Progenitor cell of endocrine pancreas (in vitro differentiated cells): ENCODE measurements at places on chromosomes 13 and 19.

- DNase-seq = no peak
Observed at GRCh38 chr13:34030782-34031181, 212.8 kb downstream of the RFC3 start.

DNA sequence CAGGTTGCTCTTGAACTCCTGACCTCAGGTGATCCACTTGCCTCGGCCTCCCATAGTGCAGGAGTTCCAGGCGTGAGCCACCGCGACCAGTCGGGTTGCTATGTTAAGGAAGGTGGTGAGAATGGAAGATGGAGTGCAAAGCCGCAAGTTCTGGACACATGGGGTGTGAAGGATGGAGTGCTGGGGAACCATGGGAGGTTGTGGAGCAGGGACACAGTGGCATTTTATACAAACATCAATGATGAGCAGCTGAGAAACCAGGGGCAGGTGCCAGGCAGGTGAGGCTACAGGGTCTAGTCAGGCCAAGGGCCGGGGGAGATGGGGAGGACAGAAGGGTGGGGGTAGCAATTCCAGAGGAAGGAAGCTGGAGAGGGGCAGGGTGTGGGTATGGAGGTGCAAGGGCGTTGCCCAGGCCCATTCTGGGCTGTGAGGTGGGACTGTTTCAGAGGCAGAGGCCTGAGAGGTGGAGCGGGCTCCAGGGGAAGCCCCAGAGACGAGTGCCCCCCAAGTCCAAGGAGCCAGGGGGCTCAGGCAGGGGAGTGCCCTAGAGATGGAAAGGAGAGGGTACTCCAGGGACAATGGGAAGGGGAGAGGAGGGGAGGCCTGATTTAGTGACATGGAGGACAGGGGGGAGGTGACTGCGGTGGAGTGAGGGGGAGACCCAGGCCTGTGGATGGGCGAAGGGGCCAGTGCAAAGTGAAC lies 1.9 kb upstream of the RAX2 start:
- no peak for DNase-seq

GRCh38 chr19:20969498-20969897 lies 46.4 kb downstream of the ZNF85 start:
- DNase-seq = no peak

- DNase-seq = no peak
Observed at GRCh38 chr13:114011226-114011625, 37.4 kb upstream of the C13orf46 start.

DNA sequence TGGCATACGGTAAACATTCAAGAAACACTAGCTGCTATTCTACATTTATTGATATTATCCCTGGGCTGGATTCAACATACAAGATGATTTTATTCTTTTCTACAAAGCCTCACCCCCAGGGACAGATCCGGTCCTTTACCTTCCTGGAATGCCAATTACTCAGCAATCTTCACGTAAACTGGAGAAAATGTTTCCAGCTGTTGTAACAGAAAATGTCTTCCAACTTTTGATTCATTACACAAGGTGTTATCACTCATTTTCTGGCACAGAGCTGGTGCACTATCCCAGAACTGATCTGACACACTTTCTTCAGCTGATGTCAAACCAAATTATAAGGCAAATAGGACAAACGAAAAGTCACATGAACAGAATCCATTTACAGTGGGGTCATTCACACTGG lies 33.1 kb downstream of the DCLK1 start:
- DNase-seq = no peak

GRCh38 chr13:23578411-23579071 lies 8.3 kb downstream of the TNFRSF19 start:
- peak; percentile 77 for DNase-seq

DNA sequence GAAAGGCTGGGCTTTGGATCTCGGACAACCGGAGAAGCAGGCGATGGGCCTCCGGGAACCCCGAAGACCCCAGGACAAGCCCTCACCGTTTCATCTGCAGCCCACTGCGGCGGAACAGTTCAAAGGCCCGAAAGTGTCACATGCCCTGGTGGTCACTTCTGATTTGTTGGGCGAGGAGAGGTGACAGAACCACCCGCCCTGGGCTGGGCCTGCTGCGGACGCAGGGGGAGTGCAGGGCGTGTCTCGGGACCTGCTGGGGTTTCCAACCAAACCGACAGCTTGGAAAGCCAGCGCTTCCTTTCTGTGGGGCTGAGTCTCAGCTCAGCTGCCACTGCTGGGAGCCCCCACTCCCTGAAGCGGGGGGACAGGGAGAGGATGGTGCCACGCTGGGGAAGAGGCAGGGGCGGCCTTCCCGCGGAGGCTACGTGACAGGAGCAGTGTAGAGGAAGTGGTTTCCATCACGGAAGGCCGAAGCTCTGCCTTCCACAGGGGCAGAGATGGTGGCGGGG lies 22.8 kb upstream of the ZBTB7A start:
- DNase-seq = no peak

GRCh38 chr19:23817519-23817918 lies 58.8 kb upstream of the ZNF681 start:
- no peak for DNase-seq

DNA sequence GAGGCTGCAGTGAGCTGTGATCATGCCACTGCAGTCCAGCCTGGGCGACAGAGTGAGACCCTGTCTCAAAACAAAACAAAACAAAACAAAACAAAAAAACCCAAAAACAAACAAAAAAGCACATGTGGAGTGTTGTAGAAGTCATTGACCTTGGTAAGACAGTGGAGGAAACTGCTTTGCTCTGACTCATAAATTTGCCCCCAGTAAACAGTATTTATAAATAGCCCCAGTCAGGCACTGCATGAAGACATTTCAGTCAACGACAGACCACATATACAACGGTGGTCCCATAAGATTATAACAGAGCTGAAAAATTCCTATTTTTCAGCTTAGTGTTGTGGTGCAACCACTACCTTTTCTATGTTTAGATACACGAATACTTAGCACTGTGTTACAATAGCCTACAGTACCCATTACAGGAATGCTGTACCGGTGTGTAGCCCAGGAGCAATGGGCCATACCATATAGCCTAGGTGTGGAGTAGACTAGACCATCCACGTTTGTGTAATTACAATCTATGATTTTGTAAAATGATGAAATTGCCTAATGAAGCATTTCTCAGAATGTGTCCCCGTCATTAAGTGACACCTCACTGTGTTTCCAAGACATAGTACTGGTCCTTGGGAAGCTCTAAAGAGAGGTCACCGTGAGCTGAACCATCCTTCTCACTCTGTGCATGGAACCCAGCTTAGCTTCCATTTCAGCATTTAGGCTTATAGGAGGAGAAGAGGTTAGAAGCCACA lies 1.1 kb downstream of the ARL11 start:
- no peak for DNase-seq

GRCh38 chr13:21458451-21458812 lies 671 bp downstream of the ZDHHC20 start:
- peak; percentile 27 for DNase-seq

DNA sequence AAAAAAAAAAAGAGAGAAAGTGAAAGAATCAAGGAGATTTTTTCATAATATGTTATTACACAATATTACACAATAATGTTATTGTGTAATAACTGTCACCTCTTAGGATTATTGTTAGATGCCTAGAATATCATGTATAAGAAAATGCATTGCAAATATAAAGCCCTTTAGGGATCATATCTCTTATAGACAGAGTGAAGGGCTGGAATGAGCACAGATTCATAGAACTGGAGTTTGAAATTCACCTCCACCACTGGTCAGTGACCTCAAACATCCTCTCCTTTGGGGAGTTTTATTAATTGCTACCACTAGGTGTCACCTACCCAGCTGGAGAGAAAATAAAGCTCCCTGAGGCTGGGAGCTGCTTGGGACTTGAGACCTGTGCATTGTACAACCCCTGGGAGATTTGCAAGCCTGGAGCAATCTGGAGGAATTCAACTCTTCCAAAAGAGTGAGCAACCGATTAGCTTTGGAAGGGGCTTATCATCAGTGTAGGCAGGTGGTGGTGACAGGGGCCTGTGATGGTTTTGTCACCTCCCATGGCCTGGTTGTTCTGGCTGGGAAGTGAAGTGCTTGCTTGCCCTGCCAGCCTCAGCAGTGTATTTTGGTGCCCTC lies 30.3 kb upstream of the FRY start:
- DNase-seq = no peak

DNA sequence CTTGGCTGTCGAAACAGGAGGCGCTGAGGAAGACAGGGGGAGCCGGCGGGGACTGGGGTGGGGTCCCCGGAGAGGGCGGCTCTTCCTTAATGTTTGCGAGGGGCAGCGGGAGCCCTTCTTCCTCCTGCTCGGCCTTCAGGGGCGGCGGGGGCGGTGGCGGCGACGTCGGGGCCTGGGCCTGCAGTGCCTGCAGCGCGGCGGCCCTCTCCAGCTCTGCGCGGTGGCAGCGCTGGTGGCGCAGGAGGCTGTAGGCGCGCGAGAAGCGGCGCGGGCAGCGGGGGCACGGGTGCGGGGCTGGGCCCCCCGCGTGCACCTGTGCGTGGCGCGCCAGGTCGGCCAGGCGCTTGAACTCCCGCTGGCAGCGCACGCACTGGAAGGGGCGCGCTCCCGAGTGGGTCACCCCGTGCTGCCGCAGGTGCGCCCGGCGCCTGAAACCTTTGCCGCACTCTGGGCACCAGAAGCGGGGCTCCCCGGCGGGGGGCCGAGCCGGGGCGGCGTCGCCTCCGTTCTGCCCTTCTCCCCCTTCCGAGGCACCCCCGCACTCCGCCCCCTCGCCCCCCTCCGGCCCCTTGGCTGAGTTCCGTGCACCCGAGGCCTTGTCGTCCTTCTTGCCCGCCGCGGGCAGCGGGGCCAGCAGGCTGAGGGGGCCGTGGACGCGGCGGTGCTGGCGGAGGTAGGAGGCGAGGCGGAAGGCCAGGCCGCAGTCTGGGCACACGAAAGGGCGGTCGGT lies 2.5 kb downstream of the ZNF579 start:
- no peak for DNase-seq

DNA sequence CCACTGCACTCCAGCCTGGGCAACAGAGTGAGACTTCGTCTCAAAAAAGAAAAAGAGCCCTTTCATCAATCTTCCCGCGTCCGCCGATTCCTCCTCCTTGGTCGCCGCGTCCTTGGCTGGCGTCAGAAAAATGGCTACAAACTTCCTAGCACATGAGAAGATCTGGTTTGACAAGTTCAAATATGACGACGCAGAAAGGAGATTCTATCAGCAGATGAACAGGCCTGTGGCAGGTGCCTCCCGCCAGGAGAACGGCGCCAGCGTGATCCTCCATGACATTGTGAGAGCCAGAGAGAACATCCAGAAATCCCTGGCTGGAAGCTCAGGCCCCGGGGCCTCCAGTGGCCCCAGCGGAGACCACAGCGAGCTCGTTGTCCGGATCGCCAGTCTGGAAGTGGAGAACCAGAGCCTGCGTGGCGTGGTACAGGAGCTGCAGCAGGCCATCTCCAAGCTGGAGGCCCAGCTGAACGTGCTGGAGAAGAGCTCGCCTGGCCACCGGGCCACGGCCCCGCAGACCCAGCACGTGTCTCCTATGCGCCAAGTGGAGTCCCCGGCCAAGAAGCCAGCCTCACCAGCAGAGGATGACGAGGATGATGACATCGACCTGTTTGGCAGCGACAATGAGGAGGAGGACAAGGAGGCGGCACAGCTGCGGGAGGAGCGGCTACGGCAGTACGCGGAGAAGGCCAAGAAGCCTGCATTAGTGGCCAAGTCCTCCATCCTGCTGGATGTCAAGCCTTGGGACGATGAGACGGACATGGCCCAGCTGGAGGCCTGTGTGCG lies 2.1 kb upstream of the MISP3 start:
- DNase-seq = no peak

- no peak for DNase-seq
Observed at GRCh38 chr13:114067886-114068651, 64.4 kb downstream of the RASA3 start.

GRCh38 chr13:30712536-30713532 lies 22.5 kb upstream of the ALOX5AP start:
- DNase-seq = no peak

DNA sequence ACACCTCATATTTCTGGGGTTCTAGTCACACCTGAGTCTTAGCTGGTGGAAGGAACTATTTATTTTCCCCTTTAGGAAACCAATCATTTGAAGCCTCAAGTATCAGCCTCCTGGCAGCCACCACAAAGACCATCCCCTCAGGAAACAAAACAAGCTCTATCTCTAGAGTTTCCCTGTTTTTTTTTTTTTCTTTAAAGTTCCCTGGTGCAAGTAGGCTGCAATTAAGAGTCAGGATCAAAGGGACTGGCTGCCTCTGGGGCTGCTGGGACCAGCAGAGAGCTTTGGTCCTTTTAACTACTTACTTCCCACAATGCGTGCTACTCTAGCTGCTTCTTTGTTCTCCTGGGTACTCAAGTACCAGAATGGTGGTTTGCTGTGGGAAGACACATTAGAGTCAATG lies 11.4 kb downstream of the MBNL2 start:
- no peak for DNase-seq

DNA sequence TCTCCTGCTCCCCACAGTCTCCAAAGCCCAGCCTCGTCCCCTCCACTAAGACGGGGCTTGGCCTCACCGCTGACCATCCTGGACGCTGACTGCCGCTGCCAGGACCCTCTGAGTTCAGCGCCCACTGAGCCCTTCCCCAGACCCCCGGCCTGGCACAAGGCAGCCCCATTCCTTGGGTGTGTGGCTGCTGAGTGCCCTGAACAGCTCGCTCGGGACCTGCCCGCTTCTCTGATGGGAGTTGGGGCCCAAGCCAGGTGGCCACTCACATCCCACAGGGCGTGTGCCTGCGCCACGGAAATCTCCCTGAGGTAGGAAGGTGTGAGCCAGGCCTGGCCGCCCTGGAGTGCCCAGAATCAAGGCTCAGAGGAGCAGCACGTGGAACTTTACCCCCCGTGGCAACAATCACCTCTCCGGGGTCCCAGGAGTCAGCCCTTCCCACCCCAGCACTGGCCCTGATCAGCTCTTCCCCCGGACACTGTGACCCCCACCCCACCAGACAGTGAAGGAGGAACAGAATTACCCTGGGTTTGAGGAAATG lies 20.8 kb downstream of the C13orf46 start:
- no peak for DNase-seq

- no peak for DNase-seq
Observed at GRCh38 chr13:50189450-50189849, 174.2 kb downstream of the KCNRG start.

GRCh38 chr19:45354241-45354842 lies 13.8 kb downstream of the KLC3 start:
- DNase-seq = no peak

GRCh38 chr19:709196-709964 lies 645 bp downstream of the PALM start:
- DNase-seq = no peak

DNA sequence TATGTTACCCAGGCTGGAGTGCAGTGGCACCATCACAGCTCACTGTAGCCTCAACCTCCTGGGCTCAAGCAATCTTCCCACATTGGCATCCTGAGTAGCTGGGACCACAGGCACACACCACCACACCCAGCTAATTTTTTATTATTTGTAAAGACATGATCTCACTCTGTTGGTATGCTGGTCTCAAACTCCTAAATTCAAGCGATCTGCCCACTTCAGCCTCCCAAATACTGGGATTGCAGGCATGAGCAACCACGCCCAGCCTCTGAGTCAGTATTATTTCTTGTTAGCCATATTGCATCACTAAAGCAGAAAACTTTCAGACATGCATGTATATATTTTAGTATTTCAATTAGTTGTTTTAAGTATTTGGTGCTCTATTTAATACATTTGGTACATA lies 376.4 kb downstream of the GPC6 start:
- DNase-seq = no peak

- no peak for DNase-seq
Observed at GRCh38 chr13:73519396-73520116, 460.8 kb downstream of the KLF5 start.

GRCh38 chr19:19259741-19260140 lies 13.4 kb downstream of the TM6SF2 start:
- no peak for DNase-seq

GRCh38 chr13:51920786-51921185 lies 59.0 kb downstream of the CCDC70 start:
- DNase-seq = no peak

GRCh38 chr13:93284064-93284463 lies 57.5 kb downstream of the GPC6 start:
- no peak for DNase-seq

- DNase-seq = no peak
Observed at GRCh38 chr13:22031702-22032286, 360.9 kb downstream of the FGF9 start.
